ENCODE measurements at places on chromosomes 6 and 20.

GRCh38 chr6:6760002-6760401 is 171.5 kb downstream of the LY86 start:
- no peak for DNase-seq

DNA sequence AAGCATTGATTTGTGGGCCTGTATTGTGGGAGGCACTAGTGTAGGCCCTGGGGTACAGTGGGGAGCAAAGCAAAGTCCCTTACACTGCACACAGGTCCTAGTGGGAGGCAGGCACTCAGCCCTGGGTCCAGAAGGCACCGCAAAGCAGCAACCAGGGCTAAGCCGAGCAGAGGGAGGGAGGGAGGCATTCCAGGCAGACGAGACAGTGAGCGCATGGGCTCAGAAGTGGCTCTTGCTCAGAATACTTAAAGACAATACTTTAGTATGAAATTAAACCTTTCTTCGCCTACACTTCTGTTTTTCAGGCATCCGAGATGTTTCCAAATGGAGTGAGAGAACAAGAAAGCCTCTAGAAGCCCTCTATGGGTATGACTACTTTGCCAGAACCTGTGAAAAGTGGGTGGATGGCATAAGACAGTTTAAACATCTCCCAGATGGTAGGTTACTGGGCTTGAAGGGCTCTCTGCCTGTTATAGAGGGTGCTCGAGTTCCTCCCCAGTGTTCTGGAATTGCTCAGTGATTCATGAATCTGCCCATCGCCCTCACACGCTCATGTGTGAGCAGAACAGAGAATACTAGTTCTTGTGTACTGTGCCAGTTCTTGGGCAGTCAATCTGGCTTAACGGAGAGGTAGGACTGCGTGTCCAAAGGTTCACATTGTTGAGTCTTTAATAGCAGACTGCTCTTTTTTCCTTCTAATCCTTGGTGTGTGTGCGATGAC is 18.7 kb downstream of the BPHL start:
- DNase-seq, result no peak

GRCh38 chr6:148811459-148811858 is 64.6 kb downstream of the UST start:
- no peak for DNase-seq

DNA sequence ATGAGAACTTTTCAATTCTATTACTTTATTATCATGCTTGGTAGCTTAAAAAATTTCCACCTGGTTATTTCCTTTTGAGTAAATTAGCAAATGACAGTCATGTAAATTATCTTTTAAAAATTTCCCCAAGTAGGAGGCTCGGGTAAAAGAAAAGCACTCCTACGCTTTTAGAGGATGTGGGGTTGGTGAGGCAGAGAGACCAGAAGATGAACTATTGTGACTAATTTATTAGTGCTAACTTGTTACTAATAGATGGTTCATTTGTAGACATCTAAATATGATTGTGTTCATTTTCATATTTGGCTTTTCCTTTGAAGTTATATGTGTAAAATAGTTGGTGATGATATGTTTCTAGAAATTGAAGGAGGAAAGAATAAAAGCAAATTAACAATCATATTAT is 27.0 kb downstream of the ZNF292 start:
- no peak for DNase-seq

All from stimulated activated CD8-positive, alpha-beta memory T cell treated with anti-CD3 and anti-CD28 coated beads, Interleukin-7, amount 100 ng/mL, for 24 hours (primary cell).